ENCODE measurements at places on chromosomes 11 and 22. TPM values are rescaled to one million over a fixed set of nuclear protein-coding genes. Genes with fewer than 3 reads are reported as not detected.

DNA sequence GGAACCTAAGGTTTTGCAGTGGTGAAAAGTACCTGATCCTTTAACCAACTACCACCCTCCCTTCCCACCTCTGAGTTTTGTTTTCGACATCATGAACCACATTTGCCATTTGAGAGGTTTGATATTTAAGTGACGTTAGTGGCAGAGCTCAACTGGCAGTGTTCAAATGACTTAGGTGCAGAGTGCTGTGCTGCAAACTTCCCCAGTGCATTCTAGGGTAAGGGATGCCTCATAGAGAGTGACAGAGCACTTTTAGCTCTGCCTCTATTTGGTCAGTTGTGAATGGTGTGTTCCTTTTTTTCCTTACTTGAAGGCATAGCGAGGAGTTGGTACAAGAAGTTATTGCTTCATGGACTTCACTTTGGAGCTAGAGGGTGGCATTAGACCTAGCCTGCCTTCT, 9.4 kb downstream of the BMAL1 start:
- peak; percentile 71 for DNase-seq

The OR4D5 gene
- not detected for total RNA-seq

- no peak for DNase-seq
These were observed 113.5 kb upstream of the VPREB1 start for GRCh38 chr22:22130953-22131608.

DNA sequence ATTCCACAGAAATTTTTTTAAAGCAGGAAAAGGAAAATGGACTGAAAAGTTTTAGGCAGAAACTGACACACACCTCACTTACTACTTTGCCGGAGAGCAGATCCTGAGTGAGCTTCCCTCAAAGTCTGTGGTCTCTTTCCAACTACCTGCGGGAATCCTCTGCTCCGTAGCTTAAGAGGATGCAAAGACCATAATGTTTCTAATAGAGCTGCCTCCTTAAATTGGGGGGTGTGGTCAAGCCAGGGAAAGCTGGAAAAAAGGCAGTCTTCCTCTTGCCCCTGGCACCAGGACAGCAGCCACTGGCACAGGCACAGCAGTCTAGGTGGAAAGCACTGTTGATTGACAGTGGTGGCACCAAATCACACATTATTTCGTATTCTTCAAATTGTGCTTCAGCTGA, at the start of gene ETS1:
Gene ETS1 (minus strand): TSS at position 144 of the 400 bp plus-strand sequence. CDS start 14,428 bp downstream, outside the sequence.
- no peak for DNase-seq

The ANKK1 gene
- 0.14 TPM for total RNA-seq
